Fibroblast of skin of abdomen (primary cell): ENCODE measurements at places on chromosomes 6 and 20.

GRCh38 chr6:93786474-93787330 is 367.3 kb upstream of the EPHA7 start:
- DNase-seq: peak; percentile 36

DNA sequence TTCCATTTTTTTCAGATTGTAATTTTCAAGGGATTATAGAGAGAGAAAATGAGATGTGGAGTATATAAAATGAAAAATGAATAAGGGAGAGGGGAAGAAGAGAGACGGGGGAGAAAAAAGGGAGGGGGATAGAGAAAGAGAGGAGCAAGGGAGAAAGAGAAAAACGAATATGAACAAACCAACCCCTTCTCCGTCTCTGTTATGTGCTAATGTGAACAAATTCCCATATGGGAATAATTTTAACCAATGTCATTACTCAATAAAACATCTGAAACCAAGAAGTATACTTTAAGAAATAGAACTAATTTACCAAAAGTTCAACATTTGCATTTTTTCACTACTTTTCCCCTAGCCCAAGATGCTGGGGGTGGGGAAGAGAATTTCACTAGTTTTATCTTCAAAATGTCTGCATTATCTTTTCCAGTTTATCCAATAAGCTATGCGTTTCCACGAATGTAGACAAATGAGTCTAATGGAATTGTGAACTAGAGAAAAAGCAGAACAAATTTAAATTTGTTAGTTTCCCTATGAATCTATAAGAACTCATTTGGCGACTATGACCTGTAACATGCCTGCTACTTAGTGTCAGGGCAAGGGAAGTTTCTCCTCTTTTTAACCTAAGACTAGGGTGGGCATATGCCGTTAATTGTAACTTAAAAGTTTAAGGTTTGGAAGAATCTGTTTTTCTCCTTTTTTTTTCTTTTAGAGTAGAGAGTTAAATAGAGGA is 286.3 kb downstream of the BTBD9 start:
- DNase-seq: peak; percentile 60

GRCh38 chr6:4698901-4699659 is 77.1 kb upstream of the CDYL start:
- peak; percentile 11 for DNase-seq

GRCh38 chr6:137638926-137639706 is 144.9 kb upstream of the OLIG3 start:
- DNase-seq: peak; percentile 24

- peak; percentile 22 for DNase-seq
These were observed 669 bp upstream of the PEX6 start for GRCh38 chr6:42979523-42980177.

GRCh38 chr20:23061734-23062561 is 12.5 kb upstream of the THBD start:
- peak; percentile 80 for DNase-seq

- DNase-seq: no peak
These were observed 97.6 kb upstream of the HDGFL1 start for GRCh38 chr6:22471746-22472145.

DNA sequence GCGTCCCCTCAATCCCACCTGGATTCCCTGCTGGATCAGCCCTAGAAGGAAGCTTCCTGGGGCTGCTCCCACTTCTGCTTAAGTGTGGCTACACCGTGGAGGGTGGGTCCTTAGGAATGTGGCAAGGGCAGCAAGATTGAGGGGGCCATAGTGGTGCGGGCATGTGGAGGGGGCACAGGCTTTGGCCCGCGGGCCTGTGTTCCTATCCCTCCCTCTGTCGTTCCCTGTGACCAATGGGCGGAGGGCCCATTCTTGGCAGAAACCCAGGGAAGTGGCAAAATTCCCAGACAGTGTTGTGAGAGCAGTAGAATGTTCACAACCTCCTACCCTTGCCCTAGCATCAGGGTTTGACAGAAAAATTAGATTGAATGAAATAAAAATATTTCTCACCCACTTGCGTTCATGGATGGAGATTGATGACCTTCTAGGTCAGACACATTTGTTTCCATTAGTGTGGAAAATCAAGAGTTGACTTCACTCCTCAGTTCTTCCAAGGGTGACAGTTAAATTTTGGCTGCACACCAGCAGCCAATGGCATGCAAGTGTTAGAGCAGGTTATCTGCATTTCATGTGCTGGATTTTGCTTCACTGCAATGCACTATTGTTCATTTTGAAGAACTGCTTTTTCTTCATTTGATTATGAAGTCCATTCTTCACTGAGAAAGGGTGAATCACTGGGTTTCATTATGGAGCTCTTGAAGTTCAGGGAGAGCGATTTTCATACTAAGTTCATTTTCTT is 49.3 kb upstream of the AHI1 start:
- DNase-seq: no peak

DNA sequence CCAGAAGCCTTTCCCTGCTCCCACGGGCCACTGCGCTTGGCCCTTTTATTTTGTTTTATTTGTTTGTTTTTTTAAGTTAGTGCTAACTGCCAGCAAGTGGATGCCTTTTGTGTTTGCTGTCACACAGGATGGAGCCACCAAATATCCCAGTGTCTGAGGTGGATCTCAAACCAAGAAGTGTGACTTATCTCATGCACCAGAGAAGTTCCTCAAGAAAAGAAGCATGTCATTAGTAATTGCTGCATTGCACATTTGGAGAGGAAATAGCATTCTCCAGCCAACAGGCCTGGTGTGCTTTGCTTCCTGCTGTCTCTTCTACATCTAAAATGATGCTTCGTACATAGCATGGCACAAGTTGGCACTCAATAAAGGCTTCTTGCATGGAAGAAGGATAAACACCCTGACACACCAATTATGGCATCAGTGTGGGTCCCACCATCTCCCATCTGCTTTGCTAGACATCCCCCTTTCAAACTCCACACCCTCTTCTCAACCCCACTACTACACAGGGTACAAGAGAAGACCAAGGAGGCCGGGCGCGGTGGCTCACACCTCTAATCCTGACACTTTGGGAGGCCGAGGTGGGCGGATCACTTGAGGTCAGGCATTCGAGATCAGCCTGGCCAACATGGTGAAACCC is 1.9 kb upstream of the ATP9A start:
- DNase-seq: no peak

GRCh38 chr20:57108742-57109570 is 157.5 kb downstream of the BMP7 start:
- no peak for DNase-seq

- no peak for DNase-seq
These were observed 15.4 kb upstream of the MYLK2 start for GRCh38 chr20:31803552-31804291.

GRCh38 chr6:166782520-166782919 is 155.5 kb upstream of the RPS6KA2 start:
- no peak for DNase-seq

DNA sequence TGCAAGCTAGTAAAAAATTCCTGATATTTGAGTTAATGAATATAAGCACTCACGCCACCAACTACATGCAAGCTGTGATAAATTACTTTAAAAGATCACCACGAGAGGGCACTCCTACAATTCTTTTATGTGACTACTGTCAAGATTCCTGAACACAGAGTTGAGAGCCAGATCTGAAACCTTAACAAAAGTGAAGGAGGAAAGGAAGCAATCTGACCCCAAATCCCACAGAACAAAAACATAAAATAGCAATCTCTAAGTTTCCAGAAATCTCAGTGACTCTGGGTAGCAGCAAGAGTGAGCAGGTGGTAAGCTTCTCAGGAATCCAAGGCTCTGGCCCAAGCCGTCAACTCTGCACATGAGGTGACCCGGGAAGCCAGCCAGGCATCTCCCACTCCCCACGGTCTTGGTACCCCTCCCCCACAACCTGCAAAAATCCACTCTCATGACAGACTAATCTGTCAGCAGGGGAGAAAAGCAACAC is 55.1 kb downstream of the STAU1 start:
- DNase-seq: peak; percentile 72

GRCh38 chr20:59391975-59392374 is 91.6 kb downstream of the EDN3 start:
- DNase-seq: no peak

- DNase-seq: peak; percentile 62
These were observed 32.6 kb downstream of the C6orf15 start for GRCh38 chr6:31079656-31080261.

DNA sequence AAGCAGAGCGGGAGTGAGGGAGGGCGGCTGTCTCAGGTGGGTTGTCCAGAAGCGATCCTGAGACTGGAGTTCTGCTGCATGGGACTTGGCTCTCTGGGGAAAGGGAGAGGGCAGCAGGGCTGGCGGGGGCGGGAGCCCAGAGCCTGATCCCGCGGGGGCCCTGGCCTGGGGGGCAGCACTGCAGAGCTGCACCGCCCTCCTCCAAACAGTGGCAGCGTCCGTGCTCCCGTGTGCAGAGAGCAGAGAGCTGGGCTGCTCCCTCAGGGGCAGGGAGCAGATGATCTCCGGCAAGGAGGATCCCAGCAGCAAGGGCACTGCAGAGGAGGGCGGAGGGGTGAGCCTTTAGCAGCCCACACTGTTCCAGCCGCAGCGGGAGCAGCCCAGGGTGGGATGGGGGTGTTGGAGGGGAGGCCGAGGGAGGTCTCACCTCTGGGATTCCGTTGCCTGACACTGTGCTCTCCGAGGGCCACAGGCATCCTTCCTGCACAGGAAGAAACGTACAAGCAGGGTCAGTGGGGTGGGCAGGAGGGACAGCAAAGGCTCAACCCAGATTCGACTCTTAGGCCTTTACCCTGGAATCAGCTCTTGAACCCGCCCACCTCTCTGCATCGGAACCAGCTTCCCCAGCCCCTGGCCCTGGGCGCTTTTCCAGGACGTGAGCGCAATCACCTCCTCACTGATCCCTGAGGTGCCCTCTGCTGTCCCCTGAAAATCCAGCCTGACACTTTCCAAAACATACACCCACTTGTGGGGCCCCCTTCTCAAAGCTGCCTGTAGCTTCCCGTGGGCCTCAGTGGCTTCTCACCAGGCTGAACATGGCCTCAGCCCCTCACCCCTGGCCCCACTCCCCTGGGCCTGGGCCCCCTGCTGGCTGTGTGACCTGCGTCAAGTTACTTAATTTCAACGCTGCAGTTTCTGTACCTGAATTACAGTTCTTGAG is 32.6 kb upstream of the ZBP1 start:
- DNase-seq: no peak

GRCh38 chr20:45251884-45252560 is 2.3 kb downstream of the SLPI start:
- no peak for DNase-seq

GRCh38 chr20:51193066-51193772 is 170.3 kb upstream of the KCNG1 start:
- peak; percentile 55 for DNase-seq

DNA sequence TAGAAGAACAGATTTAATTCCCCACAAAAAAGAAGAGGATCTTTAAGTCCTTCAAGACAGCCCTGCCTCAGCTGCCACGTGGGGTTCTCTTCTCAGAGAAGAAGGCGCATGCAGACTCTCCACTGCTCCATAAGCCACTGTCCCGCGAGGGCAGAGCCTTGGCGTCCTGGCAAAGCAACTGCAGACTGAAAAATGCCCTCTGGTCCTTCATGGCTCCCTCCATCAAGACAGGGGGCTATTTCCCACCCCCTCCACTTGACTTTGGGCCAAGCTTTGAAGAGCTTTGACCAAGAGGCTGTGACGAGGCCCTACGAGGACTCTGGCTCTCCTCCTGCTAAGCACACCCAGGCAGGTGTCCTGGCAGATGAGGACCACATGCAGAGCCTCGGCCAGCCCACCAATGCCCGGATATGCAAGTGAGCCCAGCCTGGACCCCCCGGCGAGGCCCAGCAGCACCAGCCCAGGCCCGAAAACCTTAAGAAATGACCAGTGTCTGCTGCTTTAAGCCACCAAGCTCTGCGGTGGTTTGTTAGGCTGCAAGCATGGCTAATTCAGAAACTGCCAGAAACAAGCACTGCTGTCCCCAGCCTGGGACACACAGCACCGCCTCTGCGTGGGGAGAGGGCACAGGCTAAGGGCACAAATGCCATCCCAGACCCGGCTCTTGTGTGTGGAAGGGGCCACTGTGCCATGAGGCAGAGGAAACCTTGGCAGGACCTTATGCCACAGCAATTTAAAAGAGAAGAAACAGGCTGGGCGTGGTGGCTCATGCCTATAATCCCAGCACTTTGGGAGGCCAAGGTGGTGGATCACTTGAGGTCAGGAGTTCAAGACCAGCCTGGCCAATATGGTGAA is 16.1 kb downstream of the GMEB2 start:
- no peak for DNase-seq

DNA sequence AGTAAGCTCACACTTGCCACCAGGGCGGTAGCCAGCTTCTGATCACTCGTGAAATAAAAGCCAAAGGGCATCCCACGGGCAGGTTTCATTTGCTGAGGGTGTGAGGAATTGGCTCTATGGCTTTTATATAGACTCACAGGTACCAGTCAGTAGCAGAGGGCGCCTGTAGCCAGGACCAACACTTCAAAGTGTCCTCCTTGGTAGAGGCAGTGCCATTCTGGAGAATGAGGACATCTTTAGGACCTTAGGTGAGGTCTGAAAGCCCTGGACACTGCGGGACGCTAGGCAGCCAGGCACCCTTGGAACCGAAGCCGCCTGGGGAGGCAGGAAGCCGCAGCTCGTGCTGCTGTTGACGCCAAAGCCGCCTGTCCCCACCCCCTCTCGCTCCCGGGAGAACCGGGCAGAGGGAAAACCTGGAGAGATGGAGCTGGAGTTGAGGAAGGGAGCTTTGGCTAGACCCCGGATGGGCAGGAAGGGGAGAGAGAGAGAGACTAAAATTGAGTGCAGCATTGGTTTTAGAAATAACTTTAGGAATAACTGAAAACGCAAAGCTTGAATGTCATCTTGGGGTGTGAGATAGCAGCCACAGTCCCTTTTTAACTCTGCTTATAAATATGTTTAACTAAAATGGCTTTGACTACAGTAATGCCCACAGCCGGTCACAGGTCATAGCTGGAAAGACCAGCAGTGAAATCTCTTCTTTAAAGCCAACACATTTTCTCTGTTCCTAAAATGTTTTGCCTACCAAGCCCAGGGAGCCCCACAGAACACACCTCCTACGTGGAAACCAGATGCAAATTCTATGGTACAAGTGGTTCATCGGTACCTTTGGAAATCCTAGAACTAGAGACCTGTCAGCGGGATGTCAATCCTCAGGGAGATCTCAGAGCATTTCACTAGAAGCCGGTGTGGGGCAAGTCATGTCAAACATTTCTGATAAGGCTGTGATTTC is 128.5 kb upstream of the CDYL start:
- DNase-seq: peak; percentile 84

DNA sequence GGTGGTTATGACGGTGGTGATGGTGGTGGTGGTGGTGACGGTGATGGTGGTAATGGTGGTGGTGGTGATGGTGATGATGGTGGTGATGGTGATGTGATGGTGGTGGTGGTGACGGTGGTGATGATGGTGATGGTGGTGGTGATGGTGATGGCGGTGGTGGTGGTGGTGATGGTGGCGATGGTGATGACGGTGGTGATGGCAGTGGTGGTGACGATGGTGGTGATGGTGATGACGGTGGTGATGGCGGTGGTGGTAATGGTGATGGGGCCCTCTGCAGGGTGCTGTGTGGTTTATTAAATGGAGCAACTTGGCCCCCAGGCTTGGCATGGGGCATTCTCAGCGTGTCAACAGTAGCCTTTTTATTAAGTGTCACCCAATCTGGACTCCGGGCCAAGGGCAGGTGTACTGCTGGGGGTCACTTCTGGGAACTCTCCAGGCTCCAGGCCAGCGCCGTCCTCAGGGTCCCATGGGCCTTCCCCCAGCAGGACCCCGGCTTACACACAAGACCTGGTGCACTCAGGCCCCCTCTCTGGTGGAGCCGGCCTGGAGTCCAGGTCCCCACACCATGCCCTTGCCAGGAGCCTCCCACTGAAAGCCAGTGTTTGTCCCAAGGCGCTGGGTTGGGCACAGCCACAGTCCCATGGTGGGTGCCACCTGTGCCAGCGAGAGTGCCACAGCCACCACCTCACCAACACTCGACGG is 8.8 kb downstream of the CABLES2 start:
- no peak for DNase-seq
